ENCODE measurements at places on chromosomes 13 and 19.

DNA sequence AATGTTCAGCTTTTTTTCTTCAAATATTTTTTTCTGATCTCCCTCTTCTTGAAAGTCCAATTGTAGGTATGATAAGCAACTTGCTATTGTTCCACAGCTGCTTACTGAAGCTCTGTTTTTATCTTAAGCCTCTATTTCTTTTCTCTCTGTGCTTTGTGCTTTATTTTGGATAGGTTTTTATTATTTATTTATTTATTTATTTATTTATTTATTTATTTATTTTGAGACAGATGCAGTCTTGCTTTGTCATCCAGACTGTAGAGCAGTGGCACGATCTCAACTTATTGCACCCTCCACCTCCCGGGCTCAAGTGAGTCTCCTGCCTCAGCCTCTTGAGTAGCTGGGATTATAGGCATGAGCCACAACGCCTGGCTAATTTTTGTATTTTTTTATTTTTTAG lies 199.4 kb downstream of the KLF12 start:
- no peak for DNase-seq

GRCh38 chr13:23898101-23898500 lies 799 bp upstream of the C1QTNF9B start:
- DNase-seq, result no peak

DNA sequence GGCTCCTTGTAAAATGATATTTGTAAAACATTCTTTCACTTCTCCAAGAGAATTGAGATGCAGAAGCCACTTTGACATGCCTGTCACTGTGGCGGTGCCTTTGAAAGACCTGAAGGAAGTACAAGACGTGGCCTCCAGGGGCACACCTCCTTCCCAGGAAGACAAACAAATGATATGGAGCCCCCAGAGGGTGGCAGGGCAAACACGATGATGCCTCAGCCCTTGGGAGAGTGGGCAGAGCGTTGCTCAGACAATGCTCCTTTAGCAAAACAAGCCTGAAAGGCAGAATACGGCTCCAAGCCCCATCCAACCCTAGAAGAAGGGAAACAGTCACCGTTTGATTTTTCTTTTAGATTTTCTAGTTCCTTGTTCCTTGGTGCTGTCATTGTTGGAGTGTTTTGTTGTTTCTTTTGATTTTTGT lies 9.2 kb upstream of the ATP12A start:
- DNase-seq, result peak; percentile 87

DNA sequence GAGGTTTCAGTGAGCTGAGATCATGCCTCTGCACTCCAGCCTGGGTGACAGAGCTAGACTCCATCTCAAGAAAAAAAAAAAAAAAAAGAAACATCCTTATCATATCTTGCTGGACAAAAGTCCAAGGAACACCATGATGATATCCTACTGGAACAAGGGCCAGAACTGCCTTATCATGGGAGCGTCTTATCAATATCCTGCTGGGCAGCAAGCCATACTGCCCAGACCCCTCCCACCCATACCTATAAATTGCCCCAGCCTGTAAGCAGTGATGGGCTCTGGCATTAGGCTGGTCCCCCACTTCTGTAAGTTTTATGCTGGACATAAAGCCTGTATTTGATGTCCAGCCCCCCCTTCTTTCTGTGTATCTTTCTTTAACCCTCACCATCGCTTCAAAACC lies 14.7 kb upstream of the FBXO27 start:
- DNase-seq, result no peak

GRCh38 chr13:77692746-77693448 lies 4.6 kb upstream of the SLAIN1 start:
- DNase-seq, result no peak

- DNase-seq, result peak; percentile 34
These were observed 28.5 kb downstream of the AP1M1 start for GRCh38 chr19:16226184-16226591.

- DNase-seq, result no peak
These were observed 6.2 kb downstream of the PPP1R15A start for GRCh38 chr19:48878196-48879024.

GRCh38 chr19:3330047-3330446 lies 36.3 kb upstream of the NFIC start:
- DNase-seq, result no peak

DNA sequence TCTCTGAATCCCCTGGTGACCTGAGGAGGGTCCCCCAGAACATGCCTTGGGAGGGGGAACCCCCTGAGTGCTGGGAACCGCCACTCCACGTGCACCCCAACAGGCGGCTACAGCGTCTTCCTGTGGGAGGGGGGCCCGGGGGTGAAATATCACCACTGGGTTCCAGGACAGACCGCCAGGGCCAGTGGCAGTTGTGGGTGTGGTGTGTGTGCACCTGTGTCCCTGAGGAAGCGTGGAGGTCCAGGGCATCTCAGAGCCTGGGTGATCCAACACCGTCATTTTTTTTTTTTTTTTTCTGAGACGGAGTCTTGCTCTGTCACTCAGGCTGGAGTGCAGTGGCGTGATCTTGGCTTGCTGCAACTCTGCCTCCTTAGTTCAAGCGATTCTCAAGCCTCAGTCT lies 4.2 kb downstream of the ADGRE5 start:
- DNase-seq, result no peak

- DNase-seq, result peak; percentile 80
These were observed 29.8 kb upstream of the SPACA7 start for GRCh38 chr13:112346173-112346898.

GRCh38 chr13:44165221-44165888 lies 208.3 kb upstream of the SERP2 start:
- no peak for DNase-seq

DNA sequence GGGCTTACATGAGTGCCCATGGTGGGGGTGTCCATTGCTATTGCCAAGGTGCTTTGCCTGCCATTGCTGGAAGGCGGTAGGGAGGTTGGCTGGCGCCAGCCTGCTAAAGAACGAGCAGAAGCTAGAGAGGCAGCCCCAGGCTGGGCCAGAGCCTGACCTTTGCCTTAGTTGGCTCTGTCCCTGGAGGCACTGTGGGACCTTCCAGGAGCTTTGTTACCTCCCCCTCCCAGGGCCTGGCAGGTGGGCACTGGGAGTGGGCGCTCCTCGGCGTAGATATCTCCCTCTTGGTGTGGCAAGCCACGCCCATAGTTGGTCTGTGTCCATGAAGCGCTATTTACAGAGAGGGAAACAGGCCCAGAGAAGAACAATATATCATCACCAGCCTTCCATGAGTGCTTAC lies 2.3 kb upstream of the SLC25A42 start:
- DNase-seq, result no peak

GRCh38 chr19:13401388-13401787 lies 104.9 kb downstream of the CACNA1A start:
- DNase-seq, result peak; percentile 70

DNA sequence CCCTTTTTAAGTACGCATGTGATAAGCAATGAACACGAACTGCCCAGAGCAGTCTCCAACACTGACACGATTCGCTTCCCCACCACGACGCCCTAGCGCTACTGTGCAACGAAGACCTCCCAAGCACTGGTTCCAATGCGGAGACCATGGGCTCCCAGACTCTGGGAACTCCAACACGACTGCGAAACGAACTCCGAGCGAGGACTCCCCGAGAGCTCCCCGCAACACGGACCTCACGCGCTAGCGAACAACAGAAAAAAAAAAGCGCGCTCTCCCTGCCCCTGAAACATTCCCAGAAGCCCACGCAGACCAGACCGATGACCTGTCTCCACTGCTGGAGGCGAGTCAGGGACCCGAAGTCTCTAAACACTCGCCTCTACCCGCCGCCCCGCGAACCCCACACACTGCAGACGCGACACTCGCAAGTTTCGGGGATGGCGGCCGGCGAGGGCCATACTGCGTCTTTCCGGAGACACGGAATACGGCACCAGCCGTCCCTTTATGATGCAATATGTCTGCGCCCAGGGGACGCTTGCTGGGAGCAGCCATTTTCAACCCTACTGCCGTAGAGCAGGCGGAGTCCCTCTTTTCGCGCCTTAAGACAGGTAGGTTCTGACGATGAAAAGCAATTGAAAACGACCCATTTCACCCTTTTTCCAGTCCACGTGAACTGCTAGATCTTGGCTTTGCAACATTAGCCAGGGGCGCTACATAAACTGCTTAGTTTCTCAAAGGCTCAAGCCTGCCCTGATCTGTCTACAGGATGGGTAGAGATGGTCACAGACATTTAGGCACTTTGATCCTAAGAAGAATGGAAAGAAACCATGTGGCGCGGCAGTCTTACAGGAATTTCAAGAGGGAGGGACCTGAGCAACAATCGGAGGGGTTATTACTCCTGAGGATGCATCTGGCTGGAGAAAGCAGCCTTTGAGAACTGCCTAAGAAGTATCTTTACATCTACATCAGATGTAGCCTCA lies at the start of gene ZNF577:
TSS of gene ZNF577 (minus strand) at position 430 of the 977 bp plus-strand sequence. CDS start 7,569 bp downstream, outside the sequence.
- DNase-seq, result peak; percentile 92

GRCh38 chr13:51501096-51501495 lies 48.3 kb upstream of the INTS6 start:
- DNase-seq, result no peak

DNA sequence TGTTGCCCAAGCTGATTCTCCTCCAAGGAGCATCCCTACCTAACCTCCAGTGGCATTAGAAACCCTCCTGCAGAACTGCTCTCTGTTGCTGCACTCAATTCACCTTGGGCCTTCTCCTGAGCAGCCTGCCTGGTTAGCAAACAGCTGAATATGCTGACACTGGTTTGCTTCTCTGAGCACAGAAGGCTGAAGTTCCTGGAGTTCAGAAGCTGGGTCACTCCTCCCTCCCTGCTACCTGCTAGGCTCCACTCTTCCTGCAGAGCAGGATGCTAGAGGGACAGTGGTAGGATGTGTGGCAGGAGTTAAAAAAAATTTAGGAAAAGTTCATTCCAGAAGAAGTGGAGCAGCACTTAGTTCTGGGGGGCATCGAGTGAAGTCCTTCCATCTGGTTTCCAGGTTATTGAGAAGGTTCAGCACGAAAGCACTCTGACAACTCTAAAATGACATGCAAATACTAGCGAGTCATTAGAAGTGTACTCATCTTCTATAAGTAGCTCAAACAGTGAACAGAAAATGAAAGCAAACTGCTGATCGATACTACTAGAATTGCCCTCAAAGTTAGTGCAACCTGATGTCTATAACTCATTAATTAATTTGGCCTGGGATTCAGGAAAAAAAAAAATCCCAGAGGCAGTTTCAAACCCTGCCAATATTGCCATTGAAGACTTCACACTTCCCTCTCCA lies 293.7 kb downstream of the POU4F1 start:
- DNase-seq, result no peak

DNA sequence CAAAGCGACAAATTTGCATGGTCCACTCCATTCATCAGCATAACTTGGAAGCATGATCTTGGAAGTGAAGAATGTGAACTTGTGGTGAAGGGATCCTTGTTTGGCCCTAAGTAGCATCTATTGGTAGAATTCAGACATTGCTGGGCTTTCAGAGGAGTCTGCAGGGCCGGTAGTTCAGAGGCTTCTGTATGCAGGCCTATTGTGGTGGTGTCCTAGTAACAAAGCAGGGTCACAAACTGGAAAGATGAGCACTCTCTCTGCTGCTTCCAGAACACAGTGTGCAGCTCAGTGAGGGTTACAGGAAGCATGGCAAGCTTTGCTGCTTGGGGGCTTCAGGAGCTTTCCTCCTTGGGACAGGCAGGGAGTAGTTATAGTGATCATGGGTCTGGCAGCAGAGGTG lies 206.0 kb downstream of the TDRD3 start:
- no peak for DNase-seq

GRCh38 chr19:35313587-35313986 lies 15.4 kb upstream of the CD22 start:
- DNase-seq, result peak; percentile 35

DNA sequence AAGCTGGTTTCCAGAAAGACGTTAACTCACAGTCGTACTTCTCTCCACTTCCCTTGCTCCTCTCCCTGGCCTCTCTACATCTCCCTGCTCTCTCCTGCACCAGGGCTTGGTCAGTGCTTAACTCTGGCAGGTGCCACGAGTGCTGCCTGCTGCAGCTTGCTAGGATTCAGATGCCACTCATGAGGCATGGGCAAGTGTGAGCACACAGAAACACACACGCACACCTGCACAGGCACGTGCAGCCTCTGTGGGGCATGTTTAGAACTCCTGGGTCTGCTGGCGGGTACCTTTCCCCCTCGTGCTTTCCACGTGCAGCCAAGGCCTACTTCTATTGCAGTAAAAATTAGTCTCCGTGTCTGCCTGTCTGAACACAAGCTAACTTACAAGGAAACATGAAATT lies 31.8 kb downstream of the SOX1 start:
- DNase-seq, result no peak

DNA sequence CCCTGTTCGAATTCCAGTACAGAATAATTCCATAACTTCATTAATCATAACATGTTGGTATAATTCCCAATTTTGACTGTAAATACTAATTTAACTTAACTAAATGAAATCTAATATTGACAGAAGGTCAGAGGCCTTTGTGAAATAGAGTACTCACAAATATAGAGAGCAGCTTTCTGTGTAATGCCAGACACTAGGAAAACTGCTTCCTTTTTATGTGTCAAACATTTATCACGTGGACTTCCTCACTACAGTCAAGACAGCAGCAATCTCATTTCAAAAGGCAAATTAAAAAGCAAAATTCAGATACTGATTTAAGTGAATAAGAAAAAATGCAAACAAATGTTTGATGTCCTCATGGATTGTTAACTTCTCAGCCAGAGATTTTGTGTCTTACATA lies 13.1 kb downstream of the ITM2B start:
- no peak for DNase-seq

DNA sequence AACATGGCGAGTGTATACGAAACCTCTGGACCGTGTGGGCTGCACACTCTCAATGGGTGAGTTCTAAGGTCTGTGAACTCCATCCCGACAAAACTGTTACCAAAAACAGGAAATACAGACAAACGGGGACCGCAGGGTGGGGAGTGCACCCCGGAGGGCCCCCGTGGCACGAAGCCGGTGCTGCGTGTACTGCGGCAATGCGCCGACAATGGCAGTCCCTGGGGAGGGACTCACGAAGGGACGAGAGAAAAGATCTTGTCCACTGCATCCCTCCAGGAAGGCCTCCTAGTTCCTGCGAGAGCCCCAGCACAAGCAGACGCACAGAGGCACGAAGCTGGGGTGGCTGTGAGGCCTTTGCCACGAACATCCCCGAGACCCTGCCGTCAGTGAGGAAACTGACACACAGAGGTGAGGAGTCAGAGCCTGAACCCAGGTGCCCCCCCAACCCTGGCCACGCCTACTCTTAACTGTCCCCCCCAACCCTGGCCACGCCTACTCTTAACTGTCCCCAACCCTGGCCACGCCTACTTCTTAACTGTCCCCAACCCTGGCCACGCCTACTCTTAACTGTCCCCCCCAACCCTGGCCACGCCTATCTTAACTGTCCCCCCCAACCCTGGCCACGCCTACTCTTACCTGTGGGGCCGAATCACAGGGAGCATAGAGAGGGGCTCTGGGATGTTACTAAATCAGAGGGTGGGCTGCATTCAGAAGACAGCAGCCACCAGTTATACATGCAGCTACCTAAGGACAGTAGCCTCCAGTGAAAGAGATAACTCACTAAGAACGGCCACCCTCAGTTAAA lies 4.2 kb downstream of the MED16 start:
- no peak for DNase-seq

DNA sequence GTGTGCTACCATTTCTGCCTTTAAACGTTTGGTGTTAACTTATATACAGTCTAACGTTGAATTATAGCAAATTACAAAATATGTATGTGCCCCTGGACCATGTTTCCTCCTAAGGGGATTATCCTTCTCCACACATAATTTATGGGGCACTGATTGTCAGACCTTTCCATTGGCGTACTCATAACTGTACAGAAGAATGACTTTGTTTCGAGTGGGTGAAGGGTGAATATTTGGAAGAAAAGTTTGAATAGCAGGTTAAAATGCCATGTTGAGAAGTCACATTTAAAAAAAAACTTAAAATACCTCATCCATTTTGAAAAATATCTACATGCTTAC lies 58.8 kb downstream of the SLC10A2 start:
- no peak for DNase-seq

- peak; percentile 58 for DNase-seq
These were observed 9.1 kb upstream of the PNMA8A start for GRCh38 chr19:46480415-46480814.

- no peak for DNase-seq
These were observed 11.1 kb downstream of the NAPA start for GRCh38 chr19:47503826-47504150.

Measured in endodermal cell (in vitro differentiated cells).